ENCODE measurements at places on chromosomes 1 and 21.
A peak's percentile ranks its signal among the peaks of the same experiment; 100 is the strongest.

- DNase-seq, result no peak
These were observed 48.4 kb downstream of the TRMT1L start for GRCh38 chr1:185108321-185108720.

DNA sequence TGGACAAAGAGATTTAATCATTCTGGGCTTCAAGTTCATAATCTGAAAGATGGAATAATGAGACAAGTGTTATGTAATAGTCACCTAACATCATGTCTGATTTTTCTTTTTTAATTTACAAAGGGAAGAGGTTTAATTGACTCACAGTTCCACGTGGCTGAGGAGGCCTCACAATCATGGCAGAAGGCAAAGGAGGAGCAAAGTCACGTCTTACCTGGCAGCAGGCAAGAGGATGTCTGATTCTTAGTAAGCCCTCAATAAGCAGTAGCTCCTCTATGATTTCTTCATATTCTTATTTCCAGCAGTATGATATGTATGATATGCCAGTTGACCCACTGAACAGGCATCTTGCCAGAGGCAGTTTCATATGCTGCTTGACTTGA lies 152.7 kb downstream of the S1PR1 start:
- no peak for DNase-seq

GRCh38 chr1:172203135-172203823 lies 217.2 kb upstream of the C1orf105 start:
- peak; percentile 4 for DNase-seq

- DNase-seq, result no peak
These were observed 85.7 kb downstream of the NRDC start for GRCh38 chr1:51792864-51793263.

GRCh38 chr1:234961456-234962339 lies 166.9 kb downstream of the TOMM20 start:
- DNase-seq, result no peak

DNA sequence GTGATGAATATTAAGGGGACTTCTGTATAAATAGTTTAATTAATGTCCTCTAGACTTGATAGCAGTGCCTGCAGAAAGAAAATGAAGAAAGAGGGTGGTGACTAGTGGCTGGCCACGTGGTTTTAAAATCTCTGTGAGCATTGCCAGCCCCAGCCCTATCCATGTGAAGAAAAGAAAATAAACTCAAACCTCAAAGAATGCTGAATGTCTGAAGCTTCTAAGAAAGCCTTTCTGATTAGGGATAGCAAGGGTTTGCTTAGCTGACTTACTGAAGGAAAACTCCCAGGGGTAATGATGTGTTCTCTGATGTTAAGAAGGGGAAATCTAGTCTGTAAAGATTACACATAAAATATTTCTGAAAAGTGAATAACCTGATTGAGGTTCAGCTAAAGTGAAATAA lies 31.8 kb downstream of the ADGRL2 start:
- no peak for DNase-seq

- no peak for DNase-seq
These were observed 63.2 kb downstream of the GNG4 start for GRCh38 chr1:235586413-235586812.

DNA sequence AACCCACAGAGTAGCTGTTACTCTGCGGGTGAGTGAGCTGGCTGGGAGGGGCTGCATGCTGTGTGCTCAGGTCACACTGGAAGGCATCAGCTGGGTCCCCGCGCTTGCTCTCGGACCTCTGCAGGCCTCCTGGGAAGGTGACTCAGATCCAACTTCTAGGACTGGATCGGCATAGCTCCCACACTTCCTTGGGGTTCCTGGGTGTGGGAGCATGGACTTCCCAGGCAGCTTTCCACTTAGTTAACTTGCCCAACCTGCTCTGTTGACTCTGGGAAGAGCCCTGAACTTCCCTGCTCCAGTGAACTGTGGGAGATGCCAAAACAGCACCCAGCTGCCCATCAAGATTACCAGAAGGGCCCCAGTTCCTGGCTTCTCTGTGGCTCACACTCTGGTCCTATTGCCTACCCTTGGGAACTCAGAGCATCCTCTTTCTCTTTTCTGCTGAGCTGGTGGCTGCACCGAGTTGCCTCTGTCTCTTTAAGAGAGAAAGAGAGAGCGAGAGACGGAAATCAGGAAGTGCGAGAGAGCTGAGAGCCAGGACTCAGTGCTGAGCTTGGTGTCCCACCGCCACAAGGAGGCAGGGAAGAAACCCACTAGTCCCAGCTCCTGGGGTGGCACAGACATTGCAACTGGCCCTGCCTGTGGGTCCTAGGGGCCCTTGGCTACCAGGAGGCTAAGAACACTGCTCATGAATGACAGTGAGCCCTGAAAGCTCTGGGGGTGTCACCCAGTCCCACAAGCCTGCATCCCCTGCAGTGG lies at the start of gene IKBKE:
IKBKE (plus strand) TSS at position 544 of the 759 bp plus-strand sequence. CDS start 2,752 bp downstream, outside the sequence.
- peak; percentile 67 for DNase-seq

DNA sequence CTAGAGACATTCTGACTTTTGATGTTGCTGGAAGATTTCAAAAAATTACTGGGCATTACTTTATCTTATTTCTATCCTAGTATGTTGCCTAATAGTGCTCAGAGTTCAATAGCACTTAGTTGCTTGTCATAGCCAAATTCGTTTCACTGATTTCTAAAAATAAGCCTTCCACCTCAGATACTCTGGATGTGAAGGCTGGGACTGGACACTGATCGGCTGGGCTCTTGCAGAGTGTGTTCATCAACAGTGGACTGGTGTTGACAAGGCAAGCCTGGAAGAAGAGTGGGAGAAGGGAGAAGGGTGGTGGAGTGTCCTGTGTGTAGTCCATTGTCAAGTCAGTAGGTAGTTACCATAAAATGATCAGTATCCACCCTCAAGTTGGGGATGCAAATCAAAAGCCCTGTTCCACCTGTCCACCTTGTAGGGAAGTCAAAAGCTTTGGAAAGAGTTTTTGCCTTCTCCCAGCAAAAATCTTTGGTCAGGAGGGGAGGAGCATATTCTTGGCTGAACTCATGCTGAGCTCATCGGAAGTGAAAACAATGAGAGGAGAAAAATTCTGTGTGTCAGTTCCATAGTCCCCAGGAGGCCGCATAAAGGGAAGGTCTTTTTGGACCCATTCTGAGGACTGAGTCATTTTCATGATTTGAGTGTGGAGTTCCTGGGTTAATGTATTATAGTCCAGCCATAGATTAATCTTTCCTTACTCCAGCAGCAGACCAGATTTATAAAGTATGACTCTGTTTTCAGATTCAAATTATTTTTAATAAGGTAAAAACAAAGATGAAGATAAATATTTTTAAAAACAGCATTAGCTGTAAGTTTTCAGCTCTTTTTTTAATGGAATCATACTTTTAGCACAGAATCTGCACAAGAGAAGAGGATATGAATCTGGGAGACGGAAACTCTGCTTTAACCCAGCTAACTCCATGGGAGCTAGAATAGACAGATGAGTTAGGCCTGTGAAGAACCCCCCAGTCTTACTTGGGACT lies 99.5 kb upstream of the BMP8A start:
- DNase-seq, result no peak

DNA sequence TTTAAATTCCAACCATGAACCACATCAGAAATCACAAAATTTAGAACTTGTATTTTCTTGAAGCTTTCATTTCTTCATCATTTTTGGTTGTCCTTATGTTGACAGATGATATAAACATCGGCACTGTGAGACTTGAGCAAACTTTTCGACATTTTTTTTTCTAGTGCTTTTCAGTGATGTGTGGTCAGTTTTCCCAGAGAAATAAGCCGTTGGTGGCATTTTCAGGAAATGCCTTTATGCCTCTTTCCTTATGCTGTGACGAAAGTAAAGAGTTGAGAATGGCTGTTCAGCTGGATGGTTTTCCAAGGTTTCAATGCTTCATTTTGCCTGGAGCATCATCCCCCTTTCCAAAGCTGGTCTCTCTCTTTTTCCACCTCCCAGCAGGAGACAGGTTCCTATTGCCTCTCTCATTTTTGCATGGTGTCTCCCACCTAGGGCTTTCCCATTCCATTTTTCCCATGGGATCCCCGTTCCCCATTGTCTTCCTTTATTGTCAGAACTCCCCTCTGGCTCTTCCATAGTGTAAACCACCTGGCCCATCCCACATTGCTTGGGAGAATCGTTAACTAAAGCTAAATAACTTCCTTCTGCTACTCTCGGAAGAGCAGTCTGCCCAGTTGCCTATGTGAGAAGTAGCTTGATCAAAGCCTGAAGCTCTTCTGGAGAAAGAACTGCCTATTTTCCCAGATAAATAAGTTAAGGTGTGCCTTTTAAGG lies 61.4 kb upstream of the DYNLT5 start:
- no peak for DNase-seq

DNA sequence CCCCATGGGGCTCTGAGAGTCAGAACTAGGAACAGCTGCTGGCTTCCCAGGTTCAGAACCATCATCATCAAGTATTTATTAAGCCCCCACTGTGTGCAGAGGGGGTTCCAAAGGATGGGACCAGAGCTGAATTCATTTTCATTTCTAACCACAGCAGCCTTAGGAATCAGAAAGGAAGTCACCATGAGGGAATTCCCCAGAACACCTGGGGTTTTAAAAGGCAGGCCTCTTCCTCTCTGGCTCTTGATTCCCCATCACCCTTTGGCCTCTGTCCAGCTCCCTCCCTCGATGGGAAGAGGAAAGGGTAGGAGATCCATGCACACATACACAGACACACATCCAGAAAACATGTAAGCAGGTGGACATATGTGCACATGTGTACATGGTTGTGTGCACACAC lies 1.3 kb upstream of the KCNN3 start:
- peak; percentile 64 for DNase-seq

DNA sequence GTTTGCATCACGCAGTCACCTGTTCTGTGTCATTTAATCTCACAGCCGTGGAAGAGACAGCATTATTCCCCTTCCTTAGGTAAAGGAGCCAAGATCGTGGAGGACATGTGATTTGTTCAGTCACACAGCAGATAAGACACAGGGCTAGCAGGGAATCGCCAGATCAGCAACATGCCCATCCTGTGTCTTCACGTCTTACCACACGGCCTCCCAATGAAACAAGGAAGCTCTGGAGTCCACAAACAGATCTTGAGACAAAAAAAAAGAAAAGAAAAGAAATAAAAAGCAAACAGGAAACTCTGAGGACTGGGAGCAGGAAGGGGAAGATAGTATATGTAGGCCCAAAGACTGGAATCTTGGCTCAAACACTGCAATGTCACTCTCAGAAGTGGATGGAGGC lies 155.3 kb downstream of the ADSS2 start:
- DNase-seq, result no peak

GRCh38 chr1:15324869-15325335 lies 77.9 kb downstream of the FHAD1 start:
- DNase-seq, result no peak

DNA sequence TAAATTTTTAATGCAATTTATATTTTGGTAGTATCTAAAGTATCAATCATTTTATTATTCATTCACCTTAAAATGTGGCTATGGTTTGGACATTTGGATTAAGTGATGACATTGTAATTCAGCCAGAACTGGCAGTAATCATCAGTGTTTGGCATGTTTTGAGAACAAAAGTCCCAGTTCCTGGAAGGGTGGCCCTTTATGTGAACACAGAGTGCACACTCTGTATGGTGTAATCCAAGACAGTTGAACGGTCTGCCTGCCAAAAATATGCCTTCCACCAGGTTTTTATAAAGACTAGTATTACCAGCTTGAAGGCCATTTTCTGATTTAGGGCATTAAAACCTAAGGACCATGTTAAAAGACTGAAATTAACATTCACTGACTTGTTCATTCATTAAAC lies 448.7 kb downstream of the LTN1 start:
- no peak for DNase-seq

DNA sequence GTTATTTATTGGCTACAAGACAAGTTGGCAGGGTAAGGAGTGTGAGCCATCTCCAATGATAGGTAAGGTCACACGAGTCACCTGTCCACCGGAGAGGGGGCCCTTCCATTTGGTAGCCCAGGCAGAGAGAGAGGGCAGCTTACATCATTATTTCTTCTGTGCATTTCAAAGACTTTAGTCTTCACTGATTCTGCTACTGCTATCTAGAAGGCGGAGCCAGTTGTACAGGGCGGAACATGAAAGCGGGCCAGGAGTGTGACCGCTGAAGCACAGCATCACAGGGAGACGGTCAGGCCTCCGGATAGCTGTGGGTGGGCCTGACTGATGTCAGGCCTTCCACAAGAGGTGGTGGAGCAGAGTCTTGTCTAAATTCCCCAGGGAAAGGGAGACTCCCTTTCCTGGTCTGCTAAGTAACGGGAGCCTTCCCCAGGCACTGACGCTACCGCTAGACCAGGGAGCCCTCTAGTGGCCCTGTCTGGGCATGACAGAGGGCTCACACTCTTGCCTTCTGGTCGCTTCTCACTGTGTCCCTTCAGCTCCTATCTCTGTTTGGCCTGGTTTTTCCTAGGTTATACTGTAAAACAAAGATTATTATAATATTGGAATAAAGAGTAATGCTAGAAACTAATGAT lies 36.7 kb downstream of the ZNF695 start:
- DNase-seq, result no peak

- DNase-seq, result no peak
These were observed 572 bp downstream of the CYB5RL start for GRCh38 chr1:54199151-54199764.

DNA sequence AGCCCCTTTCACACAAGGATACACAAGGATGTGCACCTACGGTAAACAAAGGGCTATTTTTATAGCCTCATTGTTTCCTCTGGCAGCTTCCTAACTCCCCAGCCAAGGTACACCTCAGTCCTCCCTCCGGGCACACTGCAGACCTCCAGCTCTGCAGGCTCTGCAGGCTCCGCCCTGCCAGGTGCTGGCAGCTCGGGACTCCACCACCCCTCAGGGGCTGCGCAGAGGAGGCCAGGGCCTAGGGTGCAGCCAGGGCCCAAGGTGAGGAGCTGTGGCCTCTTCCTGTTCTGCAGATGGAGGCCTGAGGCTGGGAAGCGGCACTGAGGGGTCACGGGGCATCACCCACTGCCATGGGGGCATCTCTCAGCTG lies 19.8 kb upstream of the CLSTN1 start:
- DNase-seq, result peak; percentile 98

- DNase-seq, result peak; percentile 39
These were observed 659 bp downstream of the AGO1 start for GRCh38 chr1:35883635-35884101.

GRCh38 chr1:97551113-97551512 lies 369.7 kb downstream of the DPYD start:
- DNase-seq, result no peak

DNA sequence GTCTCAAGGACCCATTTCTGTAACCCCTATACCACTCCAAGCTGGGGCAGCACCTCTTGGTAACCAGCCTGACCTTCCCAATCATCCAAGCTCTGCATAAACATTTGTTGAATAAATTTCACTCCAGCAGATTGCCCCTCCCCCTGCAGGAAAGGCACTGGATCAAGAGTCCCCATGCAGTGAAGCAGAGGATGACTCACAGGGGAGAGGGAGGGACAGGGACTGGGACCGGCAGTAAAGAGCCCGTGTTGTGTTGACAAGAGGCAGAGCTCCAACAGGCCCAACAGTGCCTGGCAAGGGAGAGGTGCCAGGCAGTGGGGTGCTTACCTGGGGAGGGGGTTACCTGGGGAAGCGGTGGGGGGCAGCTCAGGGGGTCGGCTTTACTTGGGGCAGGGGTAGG lies 32.3 kb downstream of the SLC9A1 start:
- DNase-seq, result peak; percentile 90
